Uterine smooth muscle cell (primary cell): ENCODE measurements at places on chromosomes 3 and 15. TPM values are rescaled to one million over a fixed set of nuclear protein-coding genes. Genes with fewer than 3 reads are reported as not detected.

CNOT10 gene
- total RNA-seq: 23.2 and 26.5 TPM in 2 replicates

HYPK gene
- 12.9 and 13.0 TPM in 2 replicates for total RNA-seq

MCF2L2 gene
- 0.66 and 1.9 TPM in 2 replicates for total RNA-seq

ANKRD34C gene
- not detected in 2 replicates for total RNA-seq

ERICH6 gene
- 0.22 TPM in 1 of 2 replicates, not detected in the other for total RNA-seq

PTX3 gene
- 186 and 777 TPM in 2 replicates for total RNA-seq

NKIRAS1 gene
- 14.2 and 14.4 TPM in 2 replicates for total RNA-seq

EFCC1 gene
- total RNA-seq: not detected in 2 replicates

SOX14 gene
- total RNA-seq: not detected in 2 replicates

ZNF774 gene
- total RNA-seq: 1.1 and 2.5 TPM in 2 replicates

TGFBR2 gene
- 60.5 and 61.0 TPM in 2 replicates for total RNA-seq

HEXA gene
- total RNA-seq: 50.6 and 89.2 TPM in 2 replicates

SHC4 gene
- total RNA-seq: 1.5 and 1.7 TPM in 2 replicates

REC114 gene
- not detected in 2 replicates for total RNA-seq

NR2E3 gene
- 0.22 and 0.25 TPM in 2 replicates for total RNA-seq

CFAP92 gene
- not detected in 2 replicates for total RNA-seq

DNAJB11 gene
- 69.5 and 114 TPM in 2 replicates for total RNA-seq

CGNL1 gene
- 0.66 and 1.5 TPM in 2 replicates for total RNA-seq

UTS2B gene
- 0.37 and 1.00 TPM in 2 replicates for total RNA-seq

GPX1 gene
- total RNA-seq: 201 and 234 TPM in 2 replicates

LARP6 gene
- 143 and 174 TPM in 2 replicates for total RNA-seq

PYGO1 gene
- 5.9 and 10.6 TPM in 2 replicates for total RNA-seq

LYZL4 gene
- not detected in 2 replicates for total RNA-seq
